ENCODE measurements at places on chromosomes 2 and 18.

DNA sequence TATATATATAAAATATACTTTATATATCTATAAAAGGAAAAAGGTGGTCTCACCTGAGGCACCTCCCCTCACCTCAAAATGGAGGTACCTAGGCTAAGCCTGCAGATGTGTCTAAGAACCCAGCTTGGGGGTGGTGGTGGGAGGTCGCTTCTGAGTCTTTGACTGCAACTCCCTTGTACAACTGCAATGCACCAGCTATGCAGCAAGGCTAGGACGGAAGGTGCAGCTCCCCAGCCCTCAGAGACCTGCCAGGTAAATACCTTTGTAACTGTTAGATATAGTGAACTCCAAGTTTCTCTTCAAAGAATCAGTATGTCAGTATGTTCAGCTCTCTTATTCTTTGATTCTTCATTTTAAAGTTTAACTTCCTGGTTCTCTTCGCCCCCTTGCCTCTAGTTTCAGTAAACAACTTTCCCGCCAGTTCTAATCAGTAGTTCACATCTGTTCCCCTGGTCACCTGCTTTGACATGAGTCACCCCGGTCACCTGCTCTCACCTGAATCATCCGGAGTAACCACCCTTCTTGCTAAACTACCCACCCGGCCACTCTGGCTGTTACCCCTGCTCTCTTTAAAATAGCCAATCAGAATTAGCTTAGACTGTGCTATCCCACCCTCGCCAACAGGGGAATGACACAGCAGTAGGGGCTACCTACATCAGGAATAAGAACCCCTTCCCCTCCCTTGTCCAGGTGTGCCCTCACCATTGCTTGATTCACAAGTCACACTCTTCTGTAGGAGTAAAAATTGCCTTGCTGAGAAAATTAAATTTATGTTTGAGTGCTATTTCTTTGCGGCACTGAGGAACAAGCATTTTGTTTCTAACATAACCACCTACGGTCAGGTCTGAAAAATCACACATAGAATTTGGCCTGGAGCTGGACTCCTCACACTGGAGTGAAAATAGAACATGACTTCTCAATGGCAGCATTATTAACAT, 24.7 kb upstream of the IMPA2 start:
- no peak for DNase-seq

GRCh38 chr2:17124575-17125318, 393.5 kb downstream of the RAD51AP2 start:
- no peak for DNase-seq

DNA sequence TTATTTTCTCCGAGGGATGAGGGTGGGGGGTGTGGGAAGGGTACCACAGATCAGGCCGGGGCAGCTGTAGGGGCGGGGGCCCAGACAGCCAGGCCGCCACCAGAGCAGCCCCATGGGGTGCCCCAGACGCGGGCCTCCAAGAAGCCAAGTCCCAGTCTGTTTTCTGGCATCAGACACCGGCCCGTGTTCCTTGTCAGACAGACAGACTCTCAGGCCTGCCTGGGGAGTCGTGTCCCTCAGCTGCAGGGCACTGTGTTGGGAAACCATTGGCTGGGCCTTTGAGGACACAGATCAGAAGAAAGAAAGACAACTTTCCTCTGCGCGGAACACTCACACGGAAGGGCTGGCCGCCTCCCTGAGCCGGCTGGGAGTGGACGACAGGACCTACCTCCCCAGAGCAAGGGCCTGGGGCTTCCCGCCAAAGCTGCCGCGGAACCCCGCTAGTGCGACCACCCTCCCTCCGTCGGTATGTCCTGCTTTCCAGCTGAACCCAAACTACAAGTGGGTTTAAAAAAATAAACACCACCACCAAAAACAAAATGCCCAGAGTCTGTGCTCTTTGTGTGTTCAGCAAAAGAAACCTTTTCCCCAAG, 88.0 kb downstream of the SMAD7 start:
- no peak for DNase-seq

GRCh38 chr18:39741755-39742466, 2176.3 kb upstream of the CELF4 start:
- no peak for DNase-seq

- DNase-seq: peak; percentile 29
These were observed at the start of gene CLIP4 for GRCh38 chr2:29114946-29115609. Gene CLIP4 (plus strand): TSS chr2:29115415. CDS start chr2:29121389, 5,974 bp downstream.

- no peak for DNase-seq
These were observed 23.5 kb downstream of the IFIH1 start for GRCh38 chr2:162295009-162295408.

DNA sequence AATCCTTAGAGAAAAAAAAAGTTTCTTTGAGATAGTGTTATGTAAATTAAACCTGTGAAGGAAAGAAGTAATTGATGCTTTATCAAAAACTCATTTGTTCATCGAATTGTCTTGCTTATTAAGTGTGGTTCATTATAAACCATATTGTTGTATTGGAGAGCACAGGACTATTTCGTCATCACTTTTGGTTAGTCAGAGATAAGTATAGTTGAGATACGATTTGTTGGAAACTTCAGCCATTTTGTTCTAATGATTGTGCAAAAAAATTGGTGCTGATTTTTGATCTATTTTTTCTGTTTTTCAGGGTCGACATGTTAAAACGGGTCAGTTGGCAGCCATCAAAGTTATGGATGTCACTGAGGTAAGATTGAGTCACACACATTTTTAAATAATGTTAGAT, 92.9 kb downstream of the MAP4K4 start:
- DNase-seq: no peak

DNA sequence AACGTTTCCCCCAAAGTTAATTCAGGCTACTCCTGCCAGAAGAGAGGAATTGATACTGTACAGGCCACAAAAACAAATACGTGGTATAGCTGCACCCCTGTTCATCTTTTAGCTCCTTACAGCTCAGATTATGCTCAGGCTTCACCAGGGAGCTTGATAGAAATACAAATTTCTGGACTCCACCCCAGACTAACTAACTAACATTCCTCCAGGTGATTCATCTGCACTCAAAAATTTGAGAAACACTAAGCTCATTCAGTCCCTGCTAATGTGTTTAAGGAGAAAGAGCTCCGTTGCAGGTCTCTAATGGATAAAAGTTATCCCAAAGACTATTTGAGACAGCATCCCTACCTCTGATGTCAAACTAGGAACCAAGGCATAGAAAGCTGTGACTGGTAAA, 36.8 kb upstream of the UNC80 start:
- no peak for DNase-seq

GRCh38 chr2:164420787-164421186, 200.5 kb downstream of the GRB14 start:
- no peak for DNase-seq

- no peak for DNase-seq
These were observed 3.6 kb upstream of the IL1A start for GRCh38 chr2:112787729-112788393.

DNA sequence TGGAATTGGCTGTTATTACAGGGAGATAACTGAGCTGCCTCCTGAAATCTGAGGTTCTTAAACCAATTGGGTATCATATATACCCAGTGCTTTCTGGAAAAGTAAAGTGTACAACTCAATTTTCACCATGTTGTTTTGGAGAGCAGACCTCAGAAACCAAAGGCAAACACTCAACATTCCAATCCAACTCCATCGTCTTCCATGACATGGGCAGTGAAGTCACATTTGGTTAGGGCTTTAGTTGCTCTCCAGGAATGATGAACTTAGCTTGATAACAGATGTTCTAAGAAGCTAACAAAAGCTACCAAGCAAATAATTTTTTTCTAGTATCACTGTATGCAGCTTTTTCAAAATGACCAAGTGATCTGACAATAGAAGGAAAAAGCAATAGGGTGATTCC, 107.0 kb upstream of the SLC35G4 start:
- DNase-seq: no peak

- no peak for DNase-seq
These were observed 100.4 kb downstream of the ACOXL start for GRCh38 chr2:110832740-110833139.

DNA sequence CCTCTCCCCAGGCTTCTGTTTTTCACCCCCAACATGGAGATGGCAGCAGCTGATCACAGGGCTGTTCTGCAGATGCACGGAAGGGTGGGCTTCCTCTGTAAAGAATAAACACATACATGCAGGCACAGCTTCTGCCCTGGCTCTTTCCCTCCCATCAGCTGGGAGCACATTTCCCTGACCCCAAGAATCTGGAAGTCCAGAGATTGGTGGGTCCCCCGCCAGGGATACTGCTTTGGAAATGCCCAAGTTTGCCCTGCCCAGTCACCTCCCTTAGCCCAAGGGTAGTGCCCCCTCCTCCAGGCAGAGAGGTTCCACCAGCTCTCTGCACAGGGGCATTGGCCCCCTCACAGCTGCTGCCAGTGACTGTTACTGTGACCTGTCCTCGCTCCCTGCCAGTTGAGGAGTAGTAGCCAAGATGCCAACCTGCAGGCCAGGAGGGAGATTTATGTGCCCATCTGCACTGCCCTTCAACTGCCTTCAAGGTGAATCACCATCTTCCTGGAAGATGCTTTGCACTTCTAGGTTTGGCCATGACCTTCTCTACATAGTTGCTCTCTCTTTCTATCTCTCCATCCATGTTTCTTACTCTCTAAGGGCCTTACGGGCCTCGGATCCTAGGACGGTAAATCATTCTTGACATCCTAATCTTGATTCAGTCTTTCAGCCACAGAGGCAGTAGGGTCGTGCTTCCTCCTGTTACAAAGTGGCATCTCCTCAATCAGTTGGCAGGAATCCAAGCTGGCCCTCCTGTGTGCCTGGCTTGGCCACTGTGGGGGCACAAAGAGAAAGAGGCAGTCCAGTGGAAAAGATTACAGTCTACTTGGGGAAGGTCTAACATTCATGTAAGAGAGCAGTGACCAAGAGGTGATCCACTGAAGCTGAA, 121.8 kb downstream of the CTIF start:
- no peak for DNase-seq

- no peak for DNase-seq
These were observed 264.1 kb downstream of the CDH20 start for GRCh38 chr18:61597316-61597715.

- no peak for DNase-seq
These were observed 630.7 kb upstream of the HS6ST1 start for GRCh38 chr2:128949360-128949759.

- no peak for DNase-seq
These were observed 22.0 kb upstream of the SERPINB12 start for GRCh38 chr18:63520053-63520685.

GRCh38 chr2:10046931-10047330, 3.6 kb downstream of the KLF11 start:
- DNase-seq: no peak

GRCh38 chr18:76169733-76170132, 325.3 kb downstream of the ZNF516 start:
- no peak for DNase-seq

DNA sequence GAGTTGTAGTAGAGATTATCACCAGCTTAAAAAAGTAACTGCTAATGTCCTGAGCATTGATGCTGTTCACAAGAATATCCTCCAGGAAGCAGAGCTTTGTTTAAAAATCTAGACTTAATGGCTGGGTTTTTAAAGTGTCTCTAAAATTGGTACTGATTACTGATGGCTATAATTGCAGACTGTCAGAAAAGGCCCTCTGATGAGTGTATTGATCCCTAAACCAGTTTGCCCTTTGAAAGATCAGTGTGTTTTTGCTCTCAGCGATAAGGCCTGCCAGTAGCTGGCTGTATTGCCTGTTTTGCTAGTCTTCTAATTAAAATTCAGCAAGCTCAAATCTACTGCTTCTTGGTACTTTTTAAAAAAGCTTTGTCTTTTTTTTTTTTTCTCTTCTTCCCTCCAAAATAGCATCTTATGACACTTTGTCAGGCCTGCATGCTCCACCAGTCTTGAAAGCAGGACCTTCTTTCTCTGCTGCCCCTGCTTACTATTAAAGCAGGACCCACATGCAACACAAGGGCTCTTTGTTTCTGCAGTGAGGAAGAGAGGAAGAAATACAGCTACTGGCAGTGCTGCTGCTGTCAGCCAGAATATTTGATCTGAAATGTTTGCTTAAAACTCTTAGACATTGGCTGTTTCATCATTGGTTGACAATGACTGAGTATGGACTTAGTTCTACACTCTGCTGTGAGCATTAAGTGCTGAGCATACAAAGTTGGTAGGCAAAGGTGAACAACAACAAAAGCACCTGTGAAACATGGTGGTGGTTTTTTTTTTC, 1.8 kb downstream of the SEC11C start:
- DNase-seq: no peak

- DNase-seq: no peak
These were observed 87.0 kb downstream of the EPB41L3 start for GRCh38 chr18:5456577-5457461.

DNA sequence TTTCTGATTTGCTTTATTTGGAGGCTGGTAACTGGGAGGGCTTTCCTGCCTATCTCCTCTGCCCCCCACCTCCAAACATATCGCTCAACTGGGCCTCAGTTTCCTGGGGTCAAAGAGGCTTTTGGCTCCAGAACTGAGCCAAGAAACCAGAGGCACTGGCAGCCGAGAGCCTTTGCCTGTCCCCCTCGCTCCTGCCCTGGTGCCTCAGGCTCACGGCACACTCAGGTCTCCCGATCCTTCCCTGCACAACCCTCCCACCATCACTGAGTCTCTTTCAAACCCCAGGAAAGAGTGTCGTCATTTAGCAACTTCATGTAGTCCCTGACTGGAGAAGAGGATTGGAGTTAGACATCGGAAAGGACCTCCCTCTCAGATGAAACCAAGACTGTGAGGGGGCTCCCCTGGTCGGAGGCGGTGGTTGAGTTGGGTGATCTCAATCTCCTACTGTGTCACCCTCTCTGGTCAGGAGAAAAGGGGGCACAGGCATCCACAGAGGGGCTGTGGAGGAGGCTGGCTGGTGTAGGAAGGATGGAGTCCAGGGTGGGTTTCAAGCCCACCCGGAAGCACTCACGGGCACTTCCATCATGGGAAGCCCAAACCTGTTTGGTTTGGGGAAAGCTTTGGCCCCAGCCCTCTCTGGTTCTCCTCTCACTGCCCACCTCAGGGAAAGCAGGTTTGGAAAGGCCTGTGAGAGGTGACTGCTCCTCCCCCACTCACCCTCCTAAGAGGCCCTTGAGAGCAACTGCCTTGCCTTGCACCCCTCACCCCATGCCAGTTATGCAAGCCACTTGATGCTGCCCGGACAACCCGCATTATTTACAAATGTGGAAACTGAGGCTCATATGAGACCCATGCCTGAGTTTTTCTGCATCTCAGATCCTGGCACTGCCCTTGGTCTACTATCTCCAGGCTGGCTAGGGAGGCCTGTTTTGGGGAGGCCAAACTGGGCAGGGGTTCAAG, 62.3 kb downstream of the TNS1 start:
- no peak for DNase-seq

DNA sequence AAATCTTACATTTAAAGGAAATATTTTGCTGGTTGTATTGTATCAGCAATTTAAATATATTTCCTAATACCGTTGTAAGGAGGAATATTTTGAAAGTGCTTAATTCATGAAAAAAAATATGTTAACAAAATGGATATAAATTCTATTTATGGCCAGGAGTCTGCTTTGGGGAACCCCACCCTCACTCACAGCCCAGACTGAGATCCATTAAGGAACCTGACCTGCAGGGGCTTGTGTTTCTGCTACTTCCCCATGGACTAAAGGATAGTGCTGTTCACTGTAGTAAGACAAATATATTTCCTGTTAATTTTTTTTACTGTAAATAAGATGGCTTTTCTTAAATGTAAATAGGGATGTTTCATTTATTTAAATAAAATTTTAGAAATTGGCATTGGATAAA, 221.9 kb upstream of the COL3A1 start:
- no peak for DNase-seq

- DNase-seq: no peak
These were observed 90.5 kb downstream of the COLEC12 start for GRCh38 chr18:410047-410455.

Measured in CD4-positive, alpha-beta T cell (primary cell).